ENCODE measurements at places on chromosomes 6 and 20.

- no peak for DNase-seq
These were observed 265.2 kb downstream of the CENPW start for GRCh38 chr6:126605089-126605488.

GRCh38 chr6:83114164-83114563 lies 46.7 kb downstream of the DOP1A start:
- no peak for DNase-seq

GRCh38 chr6:53696341-53696740 lies 30.8 kb upstream of the KLHL31 start:
- DNase-seq: no peak

- no peak for DNase-seq
These were observed 210.3 kb downstream of the RFPL4B start for GRCh38 chr6:112557435-112557834.

- no peak for DNase-seq
These were observed 191.3 kb downstream of the ESR1 start for GRCh38 chr6:151998784-151999183.

- DNase-seq: no peak
These were observed 412.1 kb downstream of the QKI start for GRCh38 chr6:163826629-163827028.

DNA sequence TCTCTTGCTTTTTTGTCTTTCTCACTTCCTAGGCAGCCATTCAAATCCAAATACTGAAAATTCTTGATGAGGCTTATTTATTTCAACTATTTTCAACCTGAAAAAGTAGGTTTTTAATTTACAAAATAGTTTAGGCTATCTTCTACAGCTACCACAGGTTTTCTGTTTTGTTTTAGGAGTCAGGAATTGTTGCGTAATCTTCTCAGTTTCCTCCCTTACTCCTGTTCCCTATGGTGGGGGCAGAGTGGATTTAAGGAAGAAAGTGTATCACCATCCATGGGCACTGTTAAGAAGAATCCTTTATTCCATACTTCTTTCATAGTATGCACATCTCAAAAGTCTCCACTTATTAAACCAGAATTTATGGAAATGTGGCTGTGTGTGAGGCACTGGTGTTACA lies 182.4 kb downstream of the KHDC1L start:
- DNase-seq: no peak

DNA sequence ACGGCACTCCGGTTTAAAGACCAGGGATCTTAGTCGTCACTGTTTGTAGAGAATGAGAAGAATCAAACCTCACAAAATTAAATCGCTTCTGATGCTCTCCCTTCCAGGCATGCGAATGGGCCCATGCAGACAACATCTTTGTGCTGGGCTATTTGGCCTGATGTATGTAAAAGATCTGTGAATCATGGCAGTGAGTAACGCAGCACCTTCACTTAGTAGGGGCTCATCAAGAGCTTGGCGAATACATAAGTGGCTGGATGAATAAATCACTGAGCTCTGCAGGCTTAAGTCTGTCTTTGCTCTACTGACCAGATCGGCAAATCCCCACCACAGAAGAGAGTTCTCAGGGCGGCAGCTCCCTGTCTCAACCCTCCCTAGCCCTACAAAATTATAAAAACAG lies 44.8 kb upstream of the AFDN start:
- no peak for DNase-seq

GRCh38 chr20:1163653-1164052 lies 21.1 kb downstream of the TMEM74B start:
- no peak for DNase-seq
